Type B pancreatic cell (in vitro differentiated cells): ENCODE measurements at places on chromosomes 1 and 21. TPM values are rescaled to one million over a fixed set of nuclear protein-coding genes. Genes with fewer than 3 reads are reported as not detected.

Gene ATP6V1G3
- total RNA-seq, result 0.69 and 0.89 TPM in 2 replicates

Gene PPIAL4G
- total RNA-seq, result not detected in 2 replicates

Gene TRNAU1AP
- total RNA-seq, result 26.9 and 33.7 TPM in 2 replicates

Gene VSIG8
- not detected in 2 replicates for total RNA-seq

Gene HAO2
- total RNA-seq, result 0.27 and 0.29 TPM in 2 replicates

GRCh38 chr1:105686874-105687690 lies 1369.4 kb upstream of the PRMT6 start:
- H3K4me3 ChIP-seq, result no peak overlapping the region
- no peaks in the 10 kb centered on the region for H3K36me3 ChIP-seq
- DNase-seq, result no peak
- no peak overlapping the region for H3K27ac ChIP-seq
- no peaks in the 10 kb centered on the region for H3K27me3 ChIP-seq

DNA sequence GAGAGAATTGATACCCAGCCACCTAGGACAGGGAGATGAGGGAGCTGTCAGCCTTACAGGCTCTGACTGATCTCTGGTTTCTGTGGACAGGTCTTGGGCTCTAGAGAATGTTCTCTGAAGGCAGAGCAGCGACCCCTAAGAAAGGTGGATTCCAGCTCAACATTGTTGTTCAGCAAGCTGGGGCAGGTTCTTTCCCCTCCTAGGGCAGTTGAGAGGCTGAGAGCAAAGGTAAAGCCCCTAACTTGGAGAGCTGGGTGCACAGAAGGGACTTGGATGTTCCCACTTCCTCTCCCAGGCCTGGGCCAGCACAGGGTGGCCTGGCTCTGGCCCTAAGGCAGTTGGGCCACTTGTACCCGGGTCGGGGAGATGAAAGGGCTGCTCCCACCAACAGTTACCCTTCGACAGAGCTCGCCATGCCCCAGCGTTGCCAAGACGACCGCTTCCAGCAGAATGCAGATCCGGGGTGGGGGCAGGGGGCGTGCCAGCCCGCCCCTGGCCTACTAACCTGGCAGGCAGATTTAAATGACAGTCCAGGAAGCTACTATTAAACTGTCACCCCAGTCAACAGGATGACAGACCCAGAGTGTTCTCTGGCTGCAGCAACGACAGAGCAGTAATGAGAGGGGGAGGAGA lies 31.6 kb downstream of the LRP8 start:
- no peaks in the 10 kb centered on the region for H3K36me3 ChIP-seq
- H3K4me3 ChIP-seq, result peak overlapping the region; percentile 68
- peak overlapping the region; percentile 87 for H3K27ac ChIP-seq

GRCh38 chr1:170910273-170910672 lies 25.1 kb upstream of the MROH9 start:
- H3K27me3 ChIP-seq, result no peaks in the 10 kb centered on the region
- no peaks in the 10 kb centered on the region for H3K4me1 ChIP-seq
- H3K27ac ChIP-seq, result no peak overlapping the region
- DNase-seq, result no peak

GRCh38 chr1:174997041-174997440 lies 2.7 kb upstream of the CACYBP start:
- peak overlapping the region; percentile 17 for H3K27ac ChIP-seq
- DNase-seq, result no peak
- peak overlapping the region; percentile 48 for H3K4me3 ChIP-seq
- H3K4me1 ChIP-seq, result peaks cover 16% of the 10 kb centered on the region

DNA sequence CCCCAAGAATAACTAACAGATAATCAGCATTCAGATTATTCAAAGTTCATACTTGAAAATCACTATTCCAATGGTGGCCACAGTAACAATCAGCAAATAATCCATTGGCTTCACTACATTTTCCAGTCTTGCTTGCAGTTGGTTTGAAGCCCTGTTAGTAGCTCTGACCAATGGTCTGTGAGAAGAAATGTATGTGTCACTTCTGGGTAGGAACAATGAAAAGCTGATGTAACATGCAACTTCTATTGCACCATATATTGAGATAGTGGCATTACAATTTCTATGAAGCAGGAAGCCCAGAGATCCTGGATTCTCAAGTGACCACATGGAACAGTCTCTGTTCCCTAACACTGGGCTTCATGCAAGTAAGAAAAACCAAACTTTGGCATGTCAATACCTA lies 250.9 kb upstream of the DAB1 start:
- no peak overlapping the region for H3K27ac ChIP-seq
- no peak for DNase-seq
- H3K36me3 ChIP-seq, result no peaks in the 10 kb centered on the region
- no peak overlapping the region for H3K4me3 ChIP-seq
- H3K27me3 ChIP-seq, result peaks cover 3% of the 10 kb centered on the region
- no peaks in the 10 kb centered on the region for H3K4me1 ChIP-seq

DNA sequence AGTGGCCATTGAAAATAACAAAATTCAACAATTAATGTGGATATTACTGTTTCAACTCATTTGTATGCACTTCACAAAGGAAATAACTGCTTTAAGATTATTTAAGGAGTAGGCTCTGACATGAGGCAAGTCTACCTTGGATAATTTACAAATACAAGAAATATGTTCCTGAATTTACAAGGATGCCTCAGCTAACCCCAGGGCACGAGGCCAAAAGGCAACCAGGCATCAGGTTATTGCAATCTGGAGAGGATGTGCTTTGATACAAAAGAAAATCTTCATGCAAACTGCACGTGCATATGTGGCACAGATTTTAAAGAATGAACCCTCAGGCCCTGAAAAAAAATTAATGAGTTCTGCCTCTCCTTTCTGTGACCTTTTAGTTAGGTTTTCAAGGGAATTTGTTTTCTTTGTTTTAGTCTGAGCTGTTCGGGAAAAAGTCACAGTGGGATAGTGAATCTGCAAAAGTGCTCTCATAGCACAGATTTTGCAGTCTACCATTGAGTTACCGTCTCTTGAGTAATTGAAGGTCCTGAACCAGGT lies 1304.2 kb upstream of the ADGRL4 start:
- peaks cover 3% of the 10 kb centered on the region for H3K27me3 ChIP-seq
- no peaks in the 10 kb centered on the region for H3K36me3 ChIP-seq
- no peak overlapping the region for H3K27ac ChIP-seq
- H3K4me3 ChIP-seq, result no peak overlapping the region
- DNase-seq, result no peak
